Hippocampal formation (tissue), 2 donors: ENCODE measurements at places on chromosomes 4 and X.

- no peak for DNase-seq
Observed at GRCh38 chr4:88775026-88775425, 77.4 kb upstream of the NAP1L5 start.

DNA sequence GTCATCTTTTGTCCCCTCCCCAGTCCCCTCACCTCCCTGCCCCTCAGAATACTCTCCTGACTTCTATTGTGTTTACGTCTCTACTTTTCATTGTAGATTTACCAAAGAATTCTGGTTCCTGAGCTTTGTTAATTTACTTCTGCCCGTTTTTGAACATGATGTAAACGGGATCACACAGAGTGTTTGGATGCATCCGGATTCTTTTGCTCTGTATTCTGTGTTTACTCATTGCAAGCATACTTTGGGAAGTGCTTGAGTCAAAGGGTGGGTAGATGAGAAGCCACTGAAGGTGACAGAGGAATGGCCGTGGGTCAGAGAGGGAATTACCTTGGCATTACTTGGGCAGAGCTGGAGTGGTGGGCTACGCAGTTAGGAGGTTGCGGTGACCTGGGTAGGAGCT is 18.0 kb downstream of the CLCN4 start:
- DNase-seq: no peak

DNA sequence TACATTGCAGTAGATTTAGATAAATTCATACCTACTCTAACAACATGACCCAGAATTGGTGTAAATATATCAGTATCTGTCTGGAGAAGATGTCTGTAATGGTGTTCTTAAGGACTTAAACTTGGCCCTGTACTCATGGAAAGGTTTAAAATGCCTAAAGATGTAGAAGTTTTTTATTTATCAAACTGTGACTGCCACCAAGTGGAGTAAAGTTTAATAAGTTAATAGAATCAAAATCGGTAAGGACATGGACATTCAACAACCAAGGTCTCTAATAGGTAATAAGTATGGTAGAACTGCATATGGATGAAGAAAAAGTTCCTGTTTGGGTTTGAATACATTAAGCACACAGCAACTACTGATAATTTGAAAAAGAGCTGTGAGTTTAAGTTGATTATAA is 474.0 kb upstream of the NDST3 start:
- DNase-seq: peak; percentile 36

GRCh38 chrX:153885968-153886903 is at the start of gene L1CAM:
Gene L1CAM, minus strand, starts transcription at chrX:153886173. Its CDS starts 10,337 bp downstream, at chrX:153875836.
- no peak for DNase-seq

- DNase-seq: no peak
Observed at GRCh38 chr4:157143369-157143768, 67.4 kb downstream of the GLRB start.

DNA sequence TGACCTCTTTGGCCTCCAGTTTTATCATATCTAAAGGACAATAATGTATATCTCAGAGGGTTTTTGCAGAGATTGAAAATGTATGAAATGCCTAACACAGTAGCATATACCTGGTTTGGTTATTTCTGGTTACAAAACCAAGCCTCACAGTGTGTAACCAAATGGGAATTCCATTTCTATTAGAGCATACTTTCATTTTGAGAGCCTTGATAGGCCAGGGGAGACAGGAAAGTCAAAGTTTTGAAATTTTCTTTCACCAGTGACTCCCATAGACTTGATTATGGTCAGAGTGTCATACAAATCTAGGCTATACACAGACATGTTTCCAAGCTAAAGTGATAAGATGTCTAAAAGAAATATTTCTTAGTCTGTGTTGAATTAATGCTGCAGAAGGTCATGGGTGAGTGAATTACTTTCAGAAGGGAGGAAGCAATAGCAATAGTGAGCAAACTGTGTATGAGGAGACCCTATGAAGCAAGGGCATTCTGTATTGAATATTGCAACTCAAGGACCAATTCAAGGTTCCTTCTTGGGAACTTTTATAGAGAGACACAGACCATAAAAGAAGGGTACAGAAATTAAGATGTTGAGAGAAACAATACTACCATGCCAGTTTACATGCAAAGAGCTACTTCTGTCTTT is 151.1 kb downstream of the PDE5A start:
- DNase-seq: no peak

DNA sequence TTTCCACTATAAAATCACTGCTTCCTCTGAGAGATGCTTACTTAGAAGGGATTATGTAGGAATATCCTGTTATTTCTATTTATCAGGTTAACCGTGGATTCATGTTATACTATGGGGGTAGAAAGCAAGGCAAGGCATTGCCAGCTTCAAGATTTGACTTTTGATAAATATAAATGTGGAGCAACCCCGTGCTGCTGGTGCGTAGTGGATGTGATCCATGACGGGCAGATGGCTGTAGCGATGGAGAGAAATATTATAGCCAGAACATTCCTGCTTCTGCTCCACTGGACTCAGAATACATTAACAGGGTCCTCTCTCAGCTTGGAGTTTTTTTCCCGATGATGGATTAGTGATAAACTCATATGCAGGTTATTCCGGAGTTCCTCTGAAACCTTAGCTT is 157.6 kb downstream of the TENM3 start:
- no peak for DNase-seq

- no peak for DNase-seq
Observed at GRCh38 chr4:153224474-153224873, 20.2 kb downstream of the TRIM2 start.

DNA sequence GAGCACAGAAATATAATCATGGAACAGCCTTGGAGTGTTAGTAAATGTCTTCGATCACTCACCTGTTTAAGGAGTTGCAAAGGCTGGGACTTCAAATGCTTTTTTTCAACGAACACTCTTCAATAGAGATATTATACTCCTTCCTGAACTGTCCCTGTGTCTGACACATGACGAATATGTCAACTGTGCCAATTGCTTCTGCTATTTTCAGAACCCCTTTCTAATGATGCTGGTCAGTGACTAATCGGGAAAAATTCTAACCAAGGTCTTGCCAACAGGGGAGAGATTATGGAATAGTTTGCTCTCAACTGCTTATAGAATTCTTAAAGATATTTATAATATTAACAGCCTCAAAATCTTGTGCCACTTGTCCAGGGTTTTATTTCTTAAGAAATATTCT is 8.5 kb upstream of the KLHL34 start:
- DNase-seq: no peak

- DNase-seq: no peak
Observed at GRCh38 chr4:45580334-45580733, 543.5 kb downstream of the GABRG1 start.

DNA sequence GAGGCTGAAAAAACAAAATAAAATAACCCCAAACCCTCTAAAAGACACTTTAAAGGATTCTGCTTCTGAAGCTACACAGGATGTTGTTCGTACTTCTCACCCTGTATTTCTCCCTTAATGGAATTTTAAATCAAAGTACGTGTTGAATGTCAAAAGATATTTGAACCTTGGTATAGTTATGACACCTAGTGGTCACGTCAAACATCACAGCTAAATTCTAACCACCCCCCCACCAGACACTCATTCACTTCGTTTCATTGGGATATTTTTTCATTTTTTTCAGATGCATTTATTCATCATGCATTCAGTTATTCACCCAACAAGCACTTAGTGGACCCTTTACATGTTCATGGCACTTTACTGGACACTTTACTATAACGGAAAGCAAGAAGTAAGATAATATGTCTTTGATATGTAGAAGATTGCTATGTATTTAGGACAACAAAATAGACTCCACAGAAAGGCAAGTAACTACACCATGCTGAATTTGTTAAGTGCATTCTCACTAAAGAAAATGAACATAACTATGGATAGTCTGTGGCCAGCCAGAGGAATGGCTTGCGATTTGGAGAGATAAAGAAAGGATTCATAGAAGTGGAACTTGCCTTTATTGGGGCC is 62.5 kb upstream of the GPR174 start:
- DNase-seq: peak; percentile 4

DNA sequence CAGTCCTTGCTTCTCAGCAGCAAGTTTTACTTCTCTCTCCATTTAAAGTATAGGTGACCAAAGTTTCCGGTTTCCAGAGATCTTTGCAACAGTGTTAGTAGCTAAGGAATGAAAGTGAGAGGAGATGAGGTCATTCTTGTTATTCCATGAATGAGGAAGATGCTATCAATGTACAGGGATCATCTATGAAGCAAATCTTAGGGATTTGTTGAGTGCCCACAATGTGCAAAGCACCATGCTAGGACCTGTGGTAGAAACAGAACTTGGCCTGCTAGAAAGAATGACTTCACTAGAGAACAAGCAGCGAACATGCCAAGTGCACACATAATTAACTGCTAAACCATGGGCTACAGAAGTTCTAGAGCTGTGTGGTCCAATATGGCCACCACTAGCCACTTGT is 112.5 kb downstream of the MID1 start:
- DNase-seq: no peak

- no peak for DNase-seq
Observed at GRCh38 chr4:22754116-22754515, 61.4 kb downstream of the GBA3 start.

DNA sequence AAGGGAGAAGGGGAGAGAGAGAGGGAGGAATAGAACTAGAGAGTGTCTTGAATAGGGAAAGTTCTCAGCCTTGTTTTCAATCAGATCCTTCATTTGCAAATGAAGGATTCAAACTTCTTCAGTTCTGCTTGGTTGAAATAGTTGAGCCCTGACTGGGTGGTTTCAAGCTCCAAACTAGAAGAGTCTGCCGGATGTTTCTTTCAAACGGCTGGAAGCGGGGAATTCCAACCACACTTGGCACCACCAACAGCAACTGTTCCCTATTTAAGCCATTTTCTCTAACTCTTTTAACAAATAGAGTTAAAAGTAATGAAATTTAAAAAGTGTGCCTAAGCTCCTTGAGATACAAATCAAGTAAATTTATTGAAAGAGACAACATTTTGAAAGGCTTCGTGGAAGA is 67.5 kb upstream of the DDX60 start:
- no peak for DNase-seq
